ENCODE measurements at places on chromosomes 4 and X.

- no peak for DNase-seq
Measured at GRCh38 chr4:4594285-4594920, 52.6 kb upstream of the STX18 start.

DNA sequence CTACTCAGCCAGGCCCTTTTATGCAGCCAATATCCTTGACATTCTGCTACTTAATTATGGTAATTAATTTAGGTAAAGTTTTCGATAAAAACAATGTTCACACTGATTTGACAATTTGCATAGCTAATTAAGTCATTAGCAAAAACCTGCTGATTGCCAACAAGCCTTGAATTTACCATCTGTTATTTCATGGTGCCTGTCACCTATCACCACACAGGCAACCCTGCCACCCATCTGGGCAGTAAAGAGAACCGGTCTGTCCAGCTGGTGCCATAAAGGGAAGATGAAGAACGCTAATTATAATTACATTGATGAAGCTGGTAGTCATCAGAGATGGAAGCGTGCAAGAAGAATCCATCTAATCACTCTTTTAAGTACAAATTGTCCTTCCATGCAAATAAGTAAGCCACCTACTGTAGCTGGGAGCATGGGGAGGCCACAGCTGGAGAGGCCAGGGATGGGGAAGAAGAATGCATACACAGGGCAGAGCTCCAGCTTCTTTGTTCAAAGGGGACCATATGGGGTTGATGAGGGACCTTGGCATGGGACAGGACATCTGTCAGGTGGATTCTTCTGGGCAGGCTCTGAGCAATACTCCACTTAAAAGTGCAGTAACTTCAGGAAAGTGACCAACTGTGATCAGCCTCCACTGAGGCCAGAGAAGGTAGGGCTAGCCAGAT, 277.3 kb upstream of the TAPT1 start:
- no peak for DNase-seq

DNA sequence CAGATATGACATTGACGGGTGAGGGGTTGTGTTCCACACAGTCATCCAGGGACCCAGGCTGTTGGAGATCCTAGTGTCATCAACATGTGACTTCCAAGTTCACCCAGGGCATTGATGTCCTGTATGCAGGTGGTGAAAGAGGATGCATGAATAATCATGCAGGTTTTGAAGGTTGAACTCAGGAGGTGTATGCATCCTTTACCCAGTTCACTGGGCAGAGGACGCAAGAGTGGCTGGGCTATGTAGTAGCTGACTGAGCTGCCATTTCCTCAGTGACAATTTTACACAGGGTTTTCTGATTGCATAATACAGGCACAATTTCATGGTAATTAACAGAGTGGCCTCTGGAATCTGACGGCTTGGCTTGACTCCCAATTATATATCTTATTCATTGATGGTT, 323.0 kb downstream of the HS3ST1 start:
- DNase-seq = no peak

- DNase-seq = peak; percentile 35
Measured at GRCh38 chr4:89111833-89112563, 665 bp downstream of the TIGD2 start.

- no peak for DNase-seq
Measured at GRCh38 chr4:74897386-74897785, 35.5 kb upstream of the PARM1 start.

GRCh38 chrX:37010496-37010895, 2.3 kb downstream of the FAM47C start:
- DNase-seq = no peak

GRCh38 chrX:150730719-150731118, 37.5 kb downstream of the MTMR1 start:
- no peak for DNase-seq

DNA sequence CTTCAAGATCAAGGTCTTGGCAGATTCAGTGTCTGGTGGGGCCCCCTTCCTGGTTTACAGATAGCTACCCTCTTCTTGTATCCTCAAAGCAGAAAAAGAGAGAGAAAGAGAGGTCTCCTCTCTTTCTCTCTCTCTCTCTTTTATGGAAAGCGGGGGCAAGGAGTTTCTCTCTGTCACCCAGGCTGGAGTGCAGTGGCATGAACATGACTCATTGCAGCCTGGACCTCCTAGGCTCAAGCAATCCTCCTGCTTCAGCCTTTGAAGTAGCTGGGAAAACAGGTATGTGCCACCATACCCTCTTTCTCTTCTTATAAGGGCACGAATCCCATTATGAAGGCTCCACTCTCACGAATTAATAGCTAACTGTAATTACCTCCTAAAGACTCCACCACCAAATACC, 20.2 kb downstream of the RAB9B start:
- DNase-seq = no peak

DNA sequence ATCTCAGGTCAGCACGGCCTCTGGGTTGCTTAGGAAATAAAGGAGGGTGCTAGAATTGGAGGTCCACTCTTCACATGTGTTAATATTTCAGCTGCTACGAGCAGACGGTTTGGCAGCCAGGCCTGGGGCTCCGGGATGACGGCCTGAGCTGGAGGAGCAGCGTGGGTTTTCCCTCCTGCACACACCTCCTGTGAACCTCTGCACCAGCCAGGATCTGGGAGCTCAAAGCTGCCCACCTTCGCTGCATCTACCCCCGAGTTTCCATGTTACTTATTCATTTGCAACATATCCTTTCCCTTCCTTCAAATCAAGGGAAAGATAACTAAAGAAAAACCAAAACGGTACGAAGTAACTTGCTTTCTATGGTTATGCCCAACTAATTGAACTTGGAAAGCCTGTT, 13.6 kb downstream of the STOX2 start:
- no peak for DNase-seq

- DNase-seq = no peak
Measured at GRCh38 chrX:148381603-148382002, 118.8 kb upstream of the AFF2 start.

DNA sequence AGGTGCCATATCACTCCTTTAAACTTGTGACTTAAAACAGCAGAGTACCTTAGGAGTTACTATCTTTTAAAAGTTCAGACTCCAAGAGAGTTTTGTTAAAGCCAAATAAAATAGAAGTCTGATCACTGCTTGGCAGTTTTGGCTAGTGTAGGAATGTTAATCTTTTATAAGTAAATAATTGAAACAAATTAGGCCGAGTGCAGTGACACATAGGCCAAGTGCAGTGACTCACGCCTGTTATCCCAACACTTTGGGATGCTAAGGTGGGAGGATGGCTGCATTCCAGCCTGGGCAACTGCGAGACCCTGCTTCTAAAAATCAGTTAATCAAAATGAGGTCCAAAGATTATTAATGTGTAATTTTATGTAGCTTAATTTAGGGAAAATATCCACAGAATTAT, 37.2 kb downstream of the WDR44 start:
- DNase-seq = no peak

- DNase-seq = no peak
Measured at GRCh38 chr4:154414796-154415195, 76.8 kb downstream of the DCHS2 start.

DNA sequence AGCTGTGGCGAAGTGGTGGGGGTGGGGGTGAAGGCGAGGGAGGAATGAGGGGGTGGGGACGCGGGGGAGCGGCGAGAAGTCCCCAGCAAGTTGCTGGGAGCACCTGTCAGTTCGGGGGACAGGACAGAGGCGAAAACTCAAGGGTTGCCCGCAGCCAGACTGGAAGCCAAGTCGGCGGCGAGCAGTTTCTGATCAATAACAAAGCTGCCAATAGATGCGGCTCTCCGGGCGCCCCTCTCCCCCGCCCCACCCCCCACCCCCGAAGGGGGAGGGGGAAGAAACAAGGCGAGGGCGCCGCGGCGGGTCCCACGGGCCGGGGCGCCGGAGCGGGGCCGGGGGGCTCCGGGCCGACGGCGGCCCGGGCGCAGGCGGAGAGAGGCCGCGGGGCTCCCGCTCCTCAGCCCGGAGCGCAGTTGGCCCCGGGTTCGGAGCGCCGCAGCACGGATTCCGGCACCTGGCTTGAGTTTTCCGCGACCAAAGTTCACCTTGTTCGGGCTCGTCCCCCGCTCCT, 379 bp downstream of the PDGFC start:
- DNase-seq = no peak

GRCh38 chr4:3437582-3437936, 4.2 kb upstream of the HGFAC start:
- no peak for DNase-seq

DNA sequence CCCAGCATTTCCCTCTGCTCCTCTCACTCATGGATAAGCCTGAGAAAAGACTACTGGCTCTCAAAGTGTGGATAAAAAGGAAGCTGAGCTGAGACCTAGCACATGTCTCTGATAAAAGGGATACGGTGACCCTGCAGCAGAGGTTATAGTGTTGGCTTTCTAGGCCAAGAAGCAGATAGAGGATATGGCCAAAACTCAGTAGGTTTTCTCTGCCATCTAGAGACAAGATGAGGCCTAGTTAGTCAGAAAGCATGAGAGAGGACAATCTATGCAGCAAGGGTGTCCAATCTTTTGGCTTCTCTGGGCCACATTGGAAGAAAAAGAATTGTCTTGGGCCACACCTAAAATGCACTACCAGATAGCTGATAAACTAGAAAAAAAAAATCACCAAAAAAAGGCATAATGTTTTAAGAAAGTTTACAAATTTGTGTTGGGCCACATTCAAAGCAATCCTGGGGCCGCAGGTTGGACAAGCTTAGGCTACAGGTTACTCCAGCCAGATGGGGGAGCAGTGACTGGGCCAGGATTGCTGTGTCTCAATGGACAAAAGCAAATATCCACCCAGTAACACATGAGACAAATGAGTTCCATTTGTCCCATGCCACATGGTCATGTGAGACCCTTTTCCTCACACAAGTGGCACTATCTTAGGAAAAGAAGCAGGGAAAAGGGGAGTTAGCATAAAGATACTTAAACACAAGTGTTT, 411.4 kb downstream of the INPP4B start:
- no peak for DNase-seq

- peak; percentile 77 for DNase-seq
Measured at GRCh38 chrX:17597836-17598439, 139.4 kb upstream of the SCML1 start.

DNA sequence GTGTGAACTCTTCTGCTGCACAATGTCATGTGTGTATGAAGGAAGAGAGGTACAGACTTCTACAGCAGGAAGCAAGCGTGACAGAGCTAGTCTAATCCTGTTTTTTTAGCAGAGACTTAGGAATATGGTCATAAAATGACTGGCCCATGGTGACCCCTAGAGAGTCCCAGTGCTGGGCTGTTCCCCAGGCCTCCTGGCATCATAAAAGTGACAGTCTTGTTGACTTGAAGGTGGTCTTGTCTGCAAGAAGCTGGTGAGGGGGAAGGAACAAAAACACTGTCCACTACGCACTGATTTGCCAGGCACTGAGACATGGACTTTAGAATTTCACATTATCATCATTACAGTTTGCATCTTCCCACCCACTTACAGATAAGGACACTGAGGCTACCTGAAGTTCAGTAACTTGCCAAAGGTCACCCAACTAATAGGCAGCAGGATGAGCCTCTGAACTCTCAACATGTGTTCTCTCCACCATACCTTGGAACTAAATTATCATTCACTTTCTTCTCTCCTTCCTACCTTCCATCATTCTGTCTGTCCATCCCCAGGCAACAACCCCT, 63.0 kb downstream of the HADH start:
- peak; percentile 65 for DNase-seq

- DNase-seq = no peak
Measured at GRCh38 chr4:36027203-36027602, 217.1 kb downstream of the ARAP2 start.

- DNase-seq = no peak
Measured at GRCh38 chrX:41045960-41046567, 39.2 kb upstream of the USP9X start.

- no peak for DNase-seq
Measured at GRCh38 chr4:44927399-44928380, 201.3 kb upstream of the GNPDA2 start.

- DNase-seq = no peak
Measured at GRCh38 chrX:116285501-116285900, 115.0 kb downstream of the AGTR2 start.

DNA sequence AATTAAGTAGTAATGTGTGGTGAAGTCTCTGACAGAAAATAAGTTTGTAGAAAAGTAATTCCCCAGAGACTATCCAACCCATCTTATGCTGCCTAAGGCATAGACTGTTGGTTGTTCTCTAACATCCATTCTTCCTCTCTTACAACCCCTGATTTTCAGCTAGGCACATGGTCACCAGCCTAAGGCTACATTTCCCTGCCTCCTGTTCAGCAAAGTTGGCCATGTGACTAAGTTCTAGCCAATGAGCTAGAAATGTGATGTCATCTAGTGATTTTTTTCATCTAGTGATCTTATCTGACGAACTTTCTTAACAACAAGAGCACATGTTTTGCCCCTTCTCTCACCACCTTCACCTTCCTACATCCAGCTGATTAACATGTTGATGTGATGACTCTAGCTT, 102.3 kb upstream of the S100G start:
- no peak for DNase-seq

- no peak for DNase-seq
Measured at GRCh38 chrX:40383969-40384368, 196.8 kb upstream of the ATP6AP2 start.

GRCh38 chrX:136585960-136586359, 53.9 kb downstream of the VGLL1 start:
- DNase-seq = no peak

DNA sequence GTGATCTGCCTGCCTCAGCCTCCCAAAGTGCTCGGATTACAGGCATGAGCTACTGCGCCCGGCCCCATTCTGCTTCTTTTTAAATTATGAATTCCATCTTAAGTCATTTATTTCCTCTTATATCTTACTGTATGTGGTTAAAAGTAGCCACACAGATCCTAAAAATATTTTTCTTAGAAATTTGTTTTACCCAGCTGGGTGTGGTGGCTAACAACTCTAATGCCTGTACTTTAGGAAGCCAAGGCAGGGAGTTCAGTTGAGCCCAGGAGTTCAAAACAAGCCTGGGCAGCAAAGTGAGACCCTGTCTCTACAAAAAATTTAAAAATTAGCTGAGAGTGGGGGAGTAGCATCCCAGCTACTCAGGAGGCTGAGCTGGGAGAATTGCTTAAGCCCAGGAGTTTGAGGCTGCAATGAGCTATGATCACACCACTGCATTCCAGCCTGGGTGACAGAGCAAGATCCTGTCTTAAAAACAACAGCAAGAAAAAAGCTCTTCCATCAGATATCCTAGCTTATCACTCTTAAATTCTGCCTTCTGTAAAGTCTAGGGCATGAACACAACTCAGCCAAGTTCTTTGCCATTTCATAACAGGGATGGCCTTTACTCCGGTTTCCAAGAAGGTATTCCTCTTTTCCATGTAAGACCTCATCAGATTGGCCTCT, 15.1 kb upstream of the AFF1 start:
- DNase-seq = no peak

- DNase-seq = peak; percentile 92
Measured at GRCh38 chr4:138870737-138871554, 144.6 kb upstream of the NOCT start.

GRCh38 chr4:51843309-51844152, 578 bp downstream of the DCUN1D4 start:
- peak; percentile 94 for DNase-seq

DNA sequence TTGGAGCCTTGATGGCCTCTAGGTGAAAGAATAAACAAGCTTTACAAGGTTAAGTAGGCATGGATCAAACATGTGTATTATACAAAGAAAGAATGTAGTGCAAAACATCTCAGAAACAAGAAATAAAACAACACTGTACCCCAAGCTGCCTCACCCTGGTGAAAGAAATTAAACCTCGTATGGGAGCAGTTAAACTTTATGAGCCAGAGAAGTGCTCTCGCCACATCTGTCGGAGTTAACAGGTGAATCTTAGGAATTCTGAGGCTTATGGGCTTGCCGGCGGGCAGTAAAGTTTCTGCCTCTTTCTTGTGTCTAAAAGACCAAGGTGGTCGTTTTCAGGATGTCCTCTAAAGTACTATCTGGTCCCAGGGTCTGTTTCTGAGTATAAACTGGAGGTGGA, 34.0 kb upstream of the ARSH start:
- peak; percentile 61 for DNase-seq
